H4 (cell line): ENCODE measurements at places on chromosomes 12 and 14. TPM values are rescaled to one million over a fixed set of nuclear protein-coding genes. Genes with fewer than 3 reads are reported as not detected.

Gene PTGER2
- total RNA-seq, result 3.7 and 5.7 TPM in 2 replicates

Gene ESRRB
- 0.04 TPM in 1 of 2 replicates, not detected in the other for total RNA-seq

Gene BLTP3B
- total RNA-seq, result 13.3 and 18.7 TPM in 2 replicates

Gene AKAP5
- 0.81 and 1.5 TPM in 2 replicates for total RNA-seq

Gene PTPRQ
- total RNA-seq, result 0.02 TPM in 1 of 2 replicates, not detected in the other

Gene FAM222A
- total RNA-seq, result 0.68 and 1.2 TPM in 2 replicates

Gene KRT83
- total RNA-seq, result not detected in 2 replicates

Gene DLK1
- not detected in 2 replicates for total RNA-seq

Gene SLC2A3
- 42.8 and 51.9 TPM in 2 replicates for total RNA-seq

DNA sequence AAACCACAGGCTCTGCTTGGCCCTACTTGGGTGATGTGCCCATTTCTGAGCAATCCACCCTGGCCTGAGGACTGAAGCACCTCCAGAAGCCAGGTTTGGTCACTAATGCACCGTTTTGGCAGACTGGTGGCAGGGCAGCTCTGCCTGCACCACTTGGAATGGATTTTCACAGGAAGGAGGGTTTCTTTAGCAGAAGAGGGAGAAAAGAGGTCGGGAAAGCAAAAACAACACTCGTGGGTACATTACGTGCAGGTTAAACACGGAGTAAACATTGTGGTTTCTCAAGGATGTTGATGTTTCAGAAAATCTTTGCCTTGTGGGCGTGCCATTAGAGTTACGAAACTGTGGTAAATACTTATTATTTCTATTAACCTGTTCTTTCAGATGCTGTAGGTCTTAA is 70.8 kb downstream of the KCNA5 start:
- peak; percentile 41 for DNase-seq

- DNase-seq, result no peak
These were observed 207.9 kb downstream of the BMP4 start for GRCh38 chr14:53748691-53749090.

GRCh38 chr14:23182372-23183157 is 895 bp downstream of the SLC7A8 start:
- DNase-seq, result no peak

DNA sequence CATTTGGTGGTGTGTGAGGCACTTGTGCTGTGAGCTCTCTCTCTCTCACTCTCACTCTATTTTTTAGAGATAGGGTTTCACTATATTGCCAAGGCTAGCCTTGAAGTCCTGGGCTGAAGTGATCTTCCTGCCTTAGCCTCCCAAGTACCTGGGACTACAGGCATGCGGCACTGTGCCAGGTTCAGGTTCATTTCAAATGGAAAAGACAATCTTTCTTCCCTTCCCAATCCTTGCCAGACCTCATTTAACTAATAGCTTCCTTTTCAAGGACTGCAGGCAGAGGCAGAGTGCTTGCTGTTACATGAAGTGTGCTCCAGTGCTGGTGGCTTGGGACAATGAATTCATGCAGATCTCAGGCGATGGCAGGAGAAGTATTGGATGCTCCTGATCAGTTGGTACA is 73.2 kb upstream of the BICD1 start:
- DNase-seq, result no peak

DNA sequence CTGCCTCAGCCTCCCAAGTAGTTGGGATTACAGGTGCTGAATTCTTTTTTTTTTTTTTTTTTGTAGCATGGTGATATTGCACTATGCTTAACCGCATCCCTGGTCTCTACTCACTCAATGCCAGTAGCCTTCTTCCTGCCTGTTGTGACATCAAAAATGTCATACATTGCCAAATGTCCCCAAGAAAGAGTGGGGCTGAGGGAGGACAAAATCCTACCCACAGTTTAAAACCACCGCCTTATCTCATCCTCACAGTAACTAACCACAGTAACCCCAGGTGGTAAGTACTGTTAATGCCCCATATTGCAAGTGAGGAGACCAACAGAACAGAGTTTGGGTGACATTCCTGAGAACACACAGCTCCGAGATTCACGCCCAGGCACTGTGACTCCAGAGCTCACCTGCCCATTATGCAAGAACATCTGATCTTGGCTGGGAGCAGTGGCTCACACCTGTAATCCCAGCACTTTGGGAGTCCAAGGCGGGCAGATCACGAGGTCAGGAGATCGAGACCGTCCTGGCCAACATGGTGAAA is 19.6 kb downstream of the MORN3 start:
- DNase-seq, result no peak

- DNase-seq, result no peak
These were observed 63.6 kb downstream of the PAPOLA start for GRCh38 chr14:96565811-96566210.

DNA sequence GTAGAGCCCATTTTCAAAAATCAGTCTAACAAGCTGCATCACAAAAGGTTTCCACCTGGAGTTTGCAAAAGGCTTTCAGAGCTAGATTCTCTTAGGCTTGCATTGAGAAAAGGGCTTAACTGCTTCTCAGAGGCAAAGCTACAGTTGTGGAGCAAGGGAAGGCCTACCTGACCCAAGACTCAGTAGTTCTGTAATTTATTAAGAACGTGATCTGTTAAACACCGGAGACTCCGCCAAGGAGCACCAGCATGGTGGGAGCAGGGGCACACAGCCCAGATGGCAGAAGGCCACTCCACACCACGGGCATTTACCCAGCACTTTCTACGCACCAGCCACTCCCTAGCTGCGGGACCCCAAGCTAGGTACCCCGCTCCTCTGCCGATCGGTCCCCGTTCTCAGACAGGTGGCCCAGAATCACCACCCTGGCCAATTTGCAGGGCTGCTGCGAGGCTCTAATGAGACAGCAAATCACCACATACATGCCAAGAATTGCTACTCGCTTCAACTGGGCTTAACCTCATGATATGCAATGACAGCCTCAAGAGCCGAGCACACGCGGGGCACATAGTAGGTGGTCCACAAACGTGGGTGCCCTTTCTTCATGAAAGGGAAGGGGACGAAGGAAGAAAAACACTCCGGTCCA is 1.5 kb downstream of the ITPK1 start:
- no peak for DNase-seq

- no peak for DNase-seq
These were observed 426.8 kb downstream of the VRK1 start for GRCh38 chr14:97224016-97224415.

- DNase-seq, result no peak
These were observed 14.4 kb downstream of the KERA start for GRCh38 chr12:91043408-91043807.

GRCh38 chr12:50567926-50568325 is 63.1 kb downstream of the DIP2B start:
- DNase-seq, result no peak

DNA sequence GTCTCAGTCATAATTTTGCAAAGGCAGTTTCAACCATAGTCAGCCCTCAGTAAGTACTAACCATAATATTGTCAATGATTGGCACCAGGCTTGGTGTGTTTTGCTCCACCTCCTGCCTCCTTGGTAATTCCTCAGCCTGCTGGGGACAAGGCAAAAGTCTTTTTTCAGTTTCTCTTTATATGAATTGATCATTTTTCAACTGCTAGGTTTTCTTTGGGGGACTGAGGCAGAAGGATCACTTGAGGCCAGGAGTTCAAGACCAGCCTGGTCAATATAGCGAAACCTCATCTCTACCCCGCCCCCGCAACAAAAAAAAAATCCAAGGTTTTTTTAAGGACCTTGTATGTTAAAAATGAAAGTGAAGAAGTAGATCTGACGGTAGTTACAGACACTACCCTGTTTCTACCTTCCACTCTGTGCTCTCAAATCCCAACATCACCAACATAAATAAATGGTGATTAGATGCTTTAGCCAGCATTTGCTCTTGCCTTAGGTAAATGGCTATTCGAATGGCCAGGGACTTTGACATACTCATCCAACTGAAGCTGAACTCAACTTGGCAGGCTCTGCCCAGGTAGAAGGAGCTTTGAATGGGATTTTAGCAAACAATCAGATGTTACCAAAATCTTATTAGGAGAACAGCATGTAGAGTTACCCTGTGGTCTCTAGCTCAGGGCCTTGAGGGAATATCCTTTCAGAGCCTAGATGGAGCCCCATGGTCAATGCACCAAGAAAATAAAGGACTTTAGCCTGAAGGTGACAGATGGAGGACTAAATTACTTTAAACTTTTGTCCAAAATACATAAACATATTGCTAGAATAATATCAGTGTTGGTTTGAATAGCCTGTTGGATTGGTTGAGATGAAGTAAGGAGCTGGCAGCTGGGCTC is 126.9 kb upstream of the AMIGO2 start:
- DNase-seq, result no peak

DNA sequence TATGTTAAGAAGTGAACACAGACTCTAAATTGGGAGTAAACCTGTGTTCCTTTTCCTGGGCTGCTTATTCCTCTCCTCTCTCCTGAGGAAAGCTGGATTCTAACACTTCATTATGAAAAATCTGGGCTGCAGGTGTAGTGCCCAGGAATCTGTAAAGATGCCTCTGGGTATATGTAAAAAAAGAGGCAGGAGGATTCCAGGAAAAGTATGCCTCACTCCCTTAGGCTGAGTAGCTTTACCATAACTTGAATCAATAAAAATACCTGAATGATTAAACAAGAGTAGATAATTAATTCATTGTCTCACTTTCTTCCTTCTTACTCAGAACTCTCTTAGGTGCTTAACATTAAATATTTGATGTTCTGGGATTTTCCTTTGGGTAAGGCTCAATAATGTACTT is 185.1 kb downstream of the GRIP1 start:
- DNase-seq, result no peak
